ENCODE measurements at places on chromosomes 13 and 19.

DNA sequence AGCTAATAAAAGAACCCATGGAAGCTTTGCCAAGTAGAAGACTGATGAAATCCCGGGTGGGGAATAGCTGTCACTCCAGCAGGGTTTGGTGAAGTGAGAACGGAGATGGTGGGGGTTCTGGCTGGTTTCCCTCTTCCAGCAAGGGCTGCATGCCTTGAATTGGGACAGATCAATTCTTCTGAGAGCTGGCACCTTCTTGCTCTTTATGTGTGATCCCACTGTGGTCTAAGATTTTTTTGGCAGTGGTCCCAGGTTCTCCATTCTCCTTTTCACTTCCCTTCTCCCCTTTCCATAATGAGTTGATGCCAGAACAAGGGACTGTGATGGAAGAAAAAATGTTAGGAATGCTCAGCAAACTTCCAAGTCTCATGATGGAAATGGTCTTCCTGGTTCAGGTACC lies 50.0 kb downstream of the TNFSF11 start:
- no peak for DNase-seq

DNA sequence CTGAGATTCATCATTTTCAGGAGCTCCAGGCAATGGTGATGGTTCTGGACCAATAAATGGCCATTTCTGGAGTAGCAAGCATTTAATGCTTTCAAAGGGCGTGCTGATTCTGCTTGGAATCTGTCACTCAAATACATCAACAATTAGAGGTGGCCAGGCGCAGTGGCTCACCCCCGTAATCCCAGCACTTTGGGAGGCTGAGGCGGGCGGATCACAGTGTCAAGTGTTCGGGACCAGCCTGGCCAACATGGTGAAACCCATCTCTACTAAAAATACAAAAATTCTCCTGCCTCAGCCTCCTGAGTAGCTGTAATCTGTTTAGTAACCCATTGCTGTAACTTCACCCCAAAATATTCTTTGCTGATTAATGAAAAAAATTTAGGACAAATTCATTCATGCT lies 1574.2 kb downstream of the EFNB2 start:
- no peak for DNase-seq

GRCh38 chr13:59901191-59901590 lies 262.5 kb downstream of the DIAPH3 start:
- no peak for DNase-seq

DNA sequence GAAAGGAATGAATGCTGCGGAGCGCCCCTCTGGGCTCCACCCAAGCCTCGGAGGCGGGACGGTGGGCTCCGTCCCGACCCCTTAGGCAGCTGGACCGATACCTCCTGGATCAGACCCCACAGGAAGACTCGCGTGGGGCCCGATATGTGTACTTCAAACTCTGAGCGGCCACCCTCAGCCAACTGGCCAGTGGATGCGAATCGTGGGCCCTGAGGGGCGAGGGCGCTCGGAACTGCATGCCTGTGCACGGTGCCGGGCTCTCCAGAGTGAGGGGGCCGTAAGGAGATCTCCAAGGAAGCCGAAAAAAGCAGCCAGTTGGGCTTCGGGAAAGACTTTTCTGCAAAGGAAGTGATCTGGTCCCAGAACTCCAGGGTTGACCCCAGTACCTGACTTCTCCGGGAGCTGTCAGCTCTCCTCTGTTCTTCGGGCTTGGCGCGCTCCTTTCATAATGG lies 8.6 kb downstream of the PDX1 start:
- DNase-seq: no peak

- no peak for DNase-seq
Observed at GRCh38 chr13:77930430-77930829, 11.8 kb upstream of the EDNRB start.

DNA sequence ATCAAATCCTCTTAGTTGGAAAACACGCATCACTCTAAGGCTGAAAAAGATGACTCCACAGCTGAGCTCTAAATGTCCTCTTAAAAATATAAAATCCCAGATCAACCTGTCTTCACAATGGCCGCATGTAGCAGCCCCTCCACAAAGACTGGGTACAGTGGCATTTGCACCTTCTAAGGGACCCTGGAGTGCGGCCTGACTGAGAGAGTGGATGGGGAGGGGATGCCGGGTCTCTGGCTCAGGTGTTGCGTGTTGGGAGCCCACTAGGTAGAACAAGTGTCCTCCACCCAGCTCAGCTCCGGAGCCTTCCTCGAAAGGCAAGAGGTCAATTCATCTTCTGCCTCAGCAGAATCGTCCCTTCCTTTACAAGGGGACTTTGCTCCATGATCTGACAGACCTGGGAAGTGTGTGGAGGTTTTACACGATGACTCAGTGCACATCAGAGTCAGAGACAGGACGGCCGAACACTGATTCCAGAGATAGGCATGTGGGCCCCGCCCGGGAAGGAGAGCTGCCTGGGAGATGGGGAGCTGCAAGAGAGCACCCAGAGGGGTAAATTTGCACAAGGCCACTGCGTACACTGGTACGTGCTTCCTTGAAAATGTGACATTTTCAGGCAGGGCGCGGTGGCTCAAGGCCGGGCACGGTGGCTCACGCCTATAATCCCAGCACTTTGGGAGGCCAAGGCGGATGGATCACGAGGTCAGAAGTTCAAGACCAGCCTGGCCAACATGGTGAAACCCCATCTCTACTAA lies 23.5 kb upstream of the SLC15A1 start:
- DNase-seq: no peak

DNA sequence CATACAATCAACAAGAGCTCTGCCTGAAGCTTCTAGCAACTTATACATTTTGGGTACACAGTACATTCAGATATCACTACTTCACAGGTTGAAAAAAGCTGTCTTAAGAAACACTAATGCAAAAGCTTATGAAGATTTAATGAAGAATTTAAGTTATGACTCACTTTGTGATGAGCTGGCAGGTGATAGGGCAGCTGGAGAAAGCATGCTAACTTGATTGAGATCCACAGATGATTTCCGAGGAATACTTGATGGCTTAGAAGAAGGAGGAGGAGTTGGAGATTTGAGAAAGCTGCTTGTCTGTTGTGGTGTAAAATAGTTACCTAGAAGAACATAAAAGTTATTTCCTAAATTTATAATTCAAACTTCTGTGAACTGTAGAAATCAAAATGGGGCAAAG lies 23.3 kb downstream of the EXOSC8 start:
- DNase-seq: no peak

GRCh38 chr13:99911965-99912566 lies 59.5 kb downstream of the ZIC5 start:
- DNase-seq: no peak

GRCh38 chr19:10290357-10290875 lies 664 bp downstream of the ICAM5 start:
- DNase-seq: no peak

GRCh38 chr13:97883396-97883795 lies 70.1 kb upstream of the IPO5 start:
- no peak for DNase-seq

- DNase-seq: no peak
Observed at GRCh38 chr13:40440990-40441820, 225.2 kb downstream of the FOXO1 start.

DNA sequence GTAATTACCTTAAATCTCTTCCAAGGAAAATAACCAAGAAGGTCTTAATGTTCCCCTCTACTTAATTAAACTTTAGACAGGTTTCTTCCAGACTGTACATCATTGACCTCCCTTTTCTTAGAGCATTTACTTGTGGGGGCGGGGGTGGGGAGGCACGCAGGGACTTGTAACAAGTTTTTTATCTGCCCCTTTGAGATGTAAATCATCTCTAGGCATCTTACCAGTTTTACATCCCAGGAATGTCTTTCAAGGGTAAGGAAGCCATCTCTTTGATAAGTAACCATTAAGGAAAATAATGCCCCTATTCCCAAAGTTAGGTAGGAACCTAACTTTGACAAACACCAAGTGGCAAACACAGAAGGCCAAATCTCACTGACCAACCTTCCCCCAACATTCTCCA lies 528.6 kb downstream of the SUCLA2 start:
- no peak for DNase-seq

GRCh38 chr19:48041877-48042580 lies 1.9 kb downstream of the CABP5 start:
- no peak for DNase-seq

GRCh38 chr13:35818633-35819067 lies 312.5 kb downstream of the DCLK1 start:
- no peak for DNase-seq

DNA sequence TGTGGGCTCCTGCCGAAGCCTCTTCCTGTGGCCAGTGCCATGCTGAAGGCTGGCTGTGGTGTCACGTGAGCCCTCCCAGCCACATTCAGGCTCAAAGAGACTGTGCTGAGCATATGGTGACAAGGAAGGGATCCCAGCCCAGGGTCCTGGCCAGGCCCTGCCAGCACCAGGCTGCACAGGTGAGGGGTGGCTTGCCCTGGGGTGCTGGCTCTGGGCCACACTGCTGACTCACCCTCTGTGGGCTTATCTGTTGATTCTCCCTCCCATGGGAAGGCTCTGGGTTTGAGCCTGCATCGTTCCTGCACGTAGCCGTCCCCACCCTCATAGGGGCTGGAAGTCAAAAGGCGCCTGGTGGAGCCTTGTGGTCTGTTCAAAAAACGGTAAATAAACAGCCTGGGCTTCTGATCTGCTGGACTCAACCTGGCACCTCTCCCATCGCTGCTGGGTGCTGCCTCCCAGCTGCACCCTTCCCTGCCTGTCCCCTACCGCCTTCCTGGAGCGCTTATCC lies 31.1 kb downstream of the DNM2 start:
- DNase-seq: no peak

DNA sequence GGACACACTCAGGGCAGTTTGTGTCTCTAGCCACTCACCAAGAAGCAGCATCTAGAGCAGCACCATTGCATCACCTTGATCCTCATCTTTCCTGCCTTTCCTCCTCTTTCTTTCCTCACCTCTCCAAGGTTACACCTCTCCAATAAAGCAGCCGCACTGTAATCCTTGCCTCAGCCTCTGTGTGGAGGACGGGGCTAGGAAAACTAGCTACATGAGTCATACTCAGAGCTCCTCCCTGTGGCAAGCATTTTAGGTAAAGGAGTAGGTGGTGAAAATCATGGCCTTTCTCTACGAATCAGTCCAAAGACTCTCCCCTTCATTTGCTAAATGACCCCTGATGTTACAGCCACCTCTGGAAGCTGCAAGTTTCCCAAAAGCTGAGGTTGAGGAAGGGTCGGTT lies 108.9 kb downstream of the DNAJC15 start:
- no peak for DNase-seq

DNA sequence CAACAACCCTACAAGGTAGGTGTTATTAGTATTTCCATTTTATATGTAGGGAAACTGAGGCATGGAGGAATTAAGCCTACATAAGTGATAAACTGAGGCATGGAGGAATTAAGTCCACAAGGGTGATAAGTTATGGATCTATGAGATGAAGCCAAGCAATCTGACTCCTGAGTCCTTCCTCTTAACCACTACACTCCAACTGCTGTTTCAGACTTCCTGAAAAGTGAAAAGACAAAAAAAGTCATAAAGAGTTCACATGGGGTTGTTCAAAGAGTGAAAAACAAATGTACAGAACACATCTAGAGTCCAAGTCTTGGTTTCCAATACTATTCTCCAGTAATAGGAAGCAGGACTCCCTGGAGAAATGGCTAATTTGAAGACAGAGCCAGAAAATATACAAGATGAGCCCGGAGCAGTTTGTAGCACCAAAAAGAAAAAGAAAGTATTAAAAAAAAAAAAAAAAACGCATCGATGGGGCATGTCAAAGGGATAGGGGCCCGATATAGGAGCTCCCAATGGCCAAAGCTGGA lies 12.1 kb downstream of the CRYL1 start:
- DNase-seq: no peak

DNA sequence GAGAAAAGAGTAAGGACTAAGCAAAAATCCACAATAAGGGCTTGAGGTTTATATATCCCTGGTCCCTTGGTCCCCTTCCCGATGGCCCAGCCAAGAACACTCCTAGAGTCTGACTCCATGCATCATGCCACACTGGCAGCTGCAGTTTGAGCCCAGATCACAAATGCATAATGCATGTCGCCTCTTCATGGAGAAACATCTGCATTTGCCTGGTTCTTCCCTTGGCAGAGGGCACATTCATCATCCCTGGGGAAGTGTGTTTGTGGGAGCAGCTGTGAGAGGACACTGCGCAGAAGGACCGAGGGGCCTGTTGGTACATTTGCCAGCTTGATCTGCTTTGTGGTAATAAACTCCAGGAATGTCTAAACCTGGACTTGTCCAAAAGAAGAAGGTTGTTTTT lies 731.8 kb downstream of the FGF9 start:
- no peak for DNase-seq

DNA sequence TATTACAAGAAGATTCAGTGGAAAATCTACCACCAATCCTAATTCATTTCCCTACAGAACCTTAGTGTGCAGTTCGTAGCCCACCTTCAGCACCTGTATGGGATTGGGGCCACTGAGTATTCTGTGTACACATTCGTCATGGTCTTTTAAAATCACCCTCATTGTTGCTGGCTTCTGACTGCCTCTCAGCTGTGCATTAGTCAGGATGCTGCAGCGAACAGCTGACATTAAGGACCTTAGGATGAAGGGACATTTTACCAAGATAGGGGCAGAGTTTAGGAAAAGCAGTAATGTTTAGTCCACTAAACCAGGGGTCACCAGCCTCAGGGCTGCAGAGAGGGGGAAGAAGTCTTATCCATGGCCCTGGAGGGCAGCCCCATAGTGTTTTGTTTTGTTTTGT lies 176.5 kb downstream of the COL4A1 start:
- DNase-seq: no peak

- no peak for DNase-seq
Observed at GRCh38 chr13:21813844-21814243, 143.0 kb downstream of the FGF9 start.

GRCh38 chr19:15252398-15253018 lies 20.3 kb upstream of the EPHX3 start:
- DNase-seq: no peak

GRCh38 chr19:55303477-55303876 lies 19.7 kb downstream of the BRSK1 start:
- DNase-seq: no peak

DNA sequence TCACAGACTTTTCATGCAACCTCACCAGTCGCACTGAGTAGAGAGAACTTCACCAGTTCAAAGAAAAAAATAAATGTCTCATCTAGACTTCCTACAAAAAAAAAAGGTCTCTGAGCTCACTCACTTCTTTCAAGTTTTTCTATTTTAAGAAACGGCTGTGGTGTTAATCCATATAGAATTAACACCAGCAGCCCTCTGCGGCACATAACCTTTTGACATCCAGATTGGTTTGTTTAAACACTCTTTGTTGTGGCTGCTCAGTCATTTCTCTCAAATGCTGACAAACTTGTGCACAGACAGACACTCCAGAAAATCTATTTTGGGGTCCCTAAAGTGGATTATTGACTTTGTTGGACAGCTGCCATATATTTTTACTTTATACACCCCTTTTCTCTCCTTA lies 874.9 kb downstream of the EFNB2 start:
- DNase-seq: no peak

GRCh38 chr13:41601718-41602445 lies 144.5 kb downstream of the RGCC start:
- no peak for DNase-seq

GRCh38 chr19:29946645-29947044 lies 4.6 kb downstream of the URI1 start:
- DNase-seq: no peak
